H54 (cell line): ENCODE measurements at places on chromosomes 4 and X.

DNA sequence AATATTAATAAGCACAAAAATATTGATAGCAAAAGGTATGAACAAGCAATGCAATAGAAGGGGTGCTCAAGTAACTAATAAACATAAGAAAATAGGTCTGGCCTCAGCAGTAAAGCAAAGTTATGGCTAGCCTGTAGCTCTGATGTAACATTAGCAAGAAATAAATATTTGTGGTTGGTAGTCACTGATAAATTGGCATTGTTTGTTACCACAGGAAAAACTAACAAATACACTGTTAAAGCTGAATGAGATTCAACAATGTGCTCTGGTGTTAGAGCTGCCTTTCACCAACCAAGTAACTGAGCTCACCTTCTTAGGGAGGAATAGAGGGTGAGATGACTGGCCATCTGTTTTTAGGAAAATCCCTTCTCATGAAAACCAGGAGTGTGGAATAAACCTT lies 71.4 kb downstream of the AREG start:
- no peak for DNase-seq

DNA sequence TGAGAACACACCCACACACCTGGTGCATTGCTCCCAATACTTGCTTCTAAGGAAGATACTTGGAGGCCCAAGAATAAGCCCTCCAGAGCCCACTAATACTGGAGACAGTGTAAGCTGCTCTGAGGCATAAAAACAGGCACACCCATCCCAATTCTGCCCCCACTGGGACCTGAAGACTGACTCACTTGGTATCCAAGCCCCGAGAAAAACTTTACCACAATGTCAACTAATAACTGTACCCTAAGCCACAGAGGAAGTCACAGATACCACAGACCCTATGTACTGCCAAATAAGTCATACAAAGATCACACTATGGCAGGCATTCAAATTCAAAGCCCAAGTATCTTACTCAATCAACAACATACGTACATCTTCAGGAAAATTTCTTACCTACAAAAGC lies 398.2 kb upstream of the SPANXN1 start:
- no peak for DNase-seq

- DNase-seq, result no peak
These were observed 77.7 kb downstream of the PDK3 start for GRCh38 chrX:24542756-24543155.

- no peak for DNase-seq
These were observed 5.1 kb downstream of the RNF128 start for GRCh38 chrX:106731590-106731989.

DNA sequence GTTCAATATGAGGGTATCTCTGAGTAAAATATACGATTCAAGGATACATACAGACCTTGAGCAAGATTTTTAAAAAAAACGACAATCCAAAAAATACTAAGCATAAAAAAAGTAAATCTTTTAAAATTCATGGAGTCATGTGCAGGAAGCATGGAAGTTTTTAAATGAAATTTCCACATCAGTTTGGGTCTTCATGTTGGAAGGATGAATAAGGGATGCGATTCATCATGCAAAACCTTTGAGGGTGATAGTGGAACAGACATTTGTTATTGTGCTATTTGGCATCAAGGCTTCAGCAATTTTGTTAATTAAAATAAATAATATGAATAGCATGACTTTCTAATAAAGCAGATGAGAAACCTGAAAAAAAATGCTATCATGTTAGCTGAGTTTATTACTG lies 815.0 kb upstream of the PCDH10 start:
- DNase-seq, result no peak

DNA sequence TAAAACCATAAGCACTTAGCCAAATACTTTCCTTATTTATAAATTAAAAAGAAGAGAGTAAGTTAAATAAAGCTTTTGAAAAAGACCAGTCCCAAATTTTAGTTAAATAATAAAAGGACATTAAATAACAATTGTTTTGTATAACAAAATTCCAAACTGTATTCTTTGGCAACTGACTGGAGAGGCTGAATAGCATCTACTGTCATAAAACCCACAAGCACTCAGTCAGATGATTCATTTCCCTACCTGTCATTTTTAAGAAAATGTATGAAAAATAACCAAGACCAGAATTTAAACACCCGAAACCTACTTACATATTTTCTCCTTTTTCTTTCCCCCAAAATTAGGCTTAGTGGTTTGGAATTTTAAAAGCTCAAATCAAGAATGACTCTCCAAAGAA lies 32.5 kb upstream of the SMIM10L2A start:
- no peak for DNase-seq

GRCh38 chr4:99447513-99447912 lies 12.4 kb upstream of the ADH7 start:
- no peak for DNase-seq

DNA sequence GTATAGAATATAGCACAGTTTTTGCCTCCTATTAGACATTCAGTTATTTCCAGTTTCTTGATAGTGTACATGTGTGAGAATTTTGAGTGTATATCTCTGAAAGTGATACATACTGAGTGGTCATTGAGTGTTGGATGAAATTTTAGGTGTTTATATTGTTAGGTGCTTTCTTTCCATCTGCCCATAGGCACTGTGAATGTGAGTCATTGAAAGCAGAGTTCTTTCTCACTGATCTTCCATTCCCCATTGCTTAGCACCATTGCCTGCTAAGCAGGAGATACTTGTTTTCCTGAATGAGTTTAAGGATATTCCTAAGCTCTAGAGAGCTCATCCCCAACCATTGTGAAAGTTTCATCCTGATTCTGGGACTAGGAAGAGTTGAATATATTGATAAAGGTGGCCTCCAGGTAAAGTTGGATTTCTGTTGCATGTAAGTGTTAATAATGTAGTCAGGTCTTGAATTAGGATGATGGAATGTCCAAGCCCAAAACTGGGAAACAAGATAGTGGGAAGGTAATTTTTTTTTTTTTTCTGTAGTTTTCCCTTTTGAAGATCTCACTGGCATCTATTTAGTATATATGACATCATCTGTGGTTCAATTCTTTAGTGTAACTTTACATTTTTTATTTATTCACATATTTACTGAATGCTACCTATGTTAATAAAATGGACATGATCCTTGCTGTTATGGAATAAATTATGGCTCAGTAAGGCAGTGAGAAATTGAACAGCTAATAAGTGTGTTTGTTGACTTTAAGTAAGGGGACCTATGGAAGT lies 22.1 kb downstream of the UBE2K start:
- no peak for DNase-seq

GRCh38 chrX:24782011-24782410 lies 88.3 kb downstream of the POLA1 start:
- DNase-seq, result no peak

- DNase-seq, result no peak
These were observed 17.7 kb downstream of the RGS12 start for GRCh38 chr4:3310301-3311094.

DNA sequence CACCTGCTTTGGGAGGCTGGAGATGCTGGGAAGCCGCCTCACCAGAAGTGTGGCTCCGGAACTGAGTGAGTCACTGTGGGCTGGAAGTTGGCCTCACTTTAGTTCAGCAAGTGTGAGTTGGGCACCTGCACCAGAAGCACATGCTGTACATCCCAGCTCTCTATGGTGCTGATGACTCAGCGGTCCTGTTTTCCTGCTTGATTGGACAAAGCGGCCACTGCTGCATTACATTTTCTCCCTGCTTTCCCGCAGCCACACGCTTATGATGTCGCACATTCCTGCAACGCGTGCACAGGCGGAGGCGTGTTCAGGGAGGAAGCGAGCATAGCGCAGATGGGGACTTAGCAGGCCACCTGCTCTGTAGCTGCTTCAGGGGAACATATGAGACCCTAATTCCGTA lies 26.7 kb upstream of the CLDN34 start:
- DNase-seq, result peak; percentile 52

DNA sequence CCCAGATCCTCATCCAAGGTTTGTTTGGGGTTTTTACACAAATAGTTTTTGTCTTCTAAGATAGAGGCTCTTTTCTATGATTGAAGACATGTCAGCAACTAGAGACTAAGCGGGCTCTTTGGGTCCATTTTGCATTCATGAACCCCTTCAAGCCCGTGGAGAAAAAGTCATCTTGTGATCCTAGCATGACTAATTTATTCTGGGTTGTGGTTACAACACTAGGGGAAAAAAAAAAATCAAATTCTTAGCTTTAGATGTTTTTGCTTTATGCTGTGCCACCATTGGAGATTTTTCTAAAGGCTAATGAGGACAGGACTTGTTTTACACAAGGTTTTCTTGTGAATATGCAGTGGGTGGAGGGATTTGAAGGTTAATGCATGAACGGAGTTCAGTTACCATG lies 440.0 kb downstream of the PCDH7 start:
- no peak for DNase-seq

- DNase-seq, result no peak
These were observed 141.4 kb downstream of the KLHL8 start for GRCh38 chr4:87078987-87079486.

DNA sequence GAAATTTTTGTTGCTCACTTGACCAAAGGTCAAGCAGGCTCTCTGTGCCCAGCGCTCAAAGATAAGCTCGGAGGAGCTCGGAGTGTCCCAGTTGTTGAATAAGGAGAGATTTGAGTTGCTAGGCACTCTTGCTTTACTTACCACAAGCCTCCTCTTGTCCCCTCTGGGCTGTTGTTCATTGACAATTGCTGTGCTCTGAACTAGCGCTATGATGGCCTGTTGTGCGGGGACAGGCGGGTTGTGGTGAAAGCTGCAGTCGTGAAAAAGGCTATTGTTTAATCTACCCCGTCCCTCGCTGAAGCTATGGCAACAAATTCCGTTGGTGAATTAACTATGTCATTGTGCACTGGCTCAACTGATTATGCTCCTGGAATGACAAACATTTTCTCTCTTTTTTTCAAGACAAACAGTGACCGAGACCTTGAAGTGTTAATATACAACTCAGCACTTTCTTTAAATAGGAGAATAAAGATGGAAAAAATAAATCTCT lies 21.0 kb upstream of the POLA1 start:
- no peak for DNase-seq

GRCh38 chr4:92447255-92447905 lies 143.6 kb downstream of the GRID2 start:
- DNase-seq, result no peak

GRCh38 chr4:127071443-127071842 lies 561.3 kb upstream of the INTU start:
- no peak for DNase-seq

- DNase-seq, result no peak
These were observed at the start of gene PDE6B for GRCh38 chr4:624705-625590. TSS of gene PDE6B (plus strand) at chr4:625573. CDS start at chr4:625627, 54 bp downstream.

GRCh38 chr4:2822461-2823300 lies 21.0 kb upstream of the ADD1 start:
- no peak for DNase-seq

DNA sequence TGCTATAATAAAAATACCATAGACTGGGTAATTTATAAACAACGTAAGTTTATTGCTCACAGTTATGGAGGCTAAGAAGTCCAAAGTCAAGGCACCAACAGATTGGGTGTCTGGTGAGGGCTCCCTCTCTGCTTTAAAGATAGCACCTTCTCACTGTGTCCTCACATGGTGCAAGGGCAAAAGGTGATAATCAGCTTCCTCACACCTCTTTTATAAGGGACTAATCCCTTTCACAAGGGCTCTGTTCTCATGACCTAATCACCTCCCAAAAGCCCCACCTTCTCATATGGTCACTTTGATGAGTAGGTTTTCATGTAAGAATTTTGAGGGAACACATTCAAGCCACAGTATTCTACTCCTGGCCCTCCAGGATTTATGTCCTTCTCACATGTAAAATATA lies 641.7 kb upstream of the ATOH1 start:
- DNase-seq, result no peak

GRCh38 chr4:128551280-128551679 lies 258.2 kb upstream of the JADE1 start:
- no peak for DNase-seq

GRCh38 chr4:7788694-7789425 lies 150.8 kb downstream of the AFAP1 start:
- no peak for DNase-seq

- no peak for DNase-seq
These were observed 174.7 kb upstream of the GPRIN3 start for GRCh38 chr4:89482251-89482650.

GRCh38 chr4:61277785-61278760 lies 77.9 kb downstream of the ADGRL3 start:
- DNase-seq, result no peak

GRCh38 chr4:168864821-168865541 lies 145.1 kb downstream of the CBR4 start:
- DNase-seq, result no peak

DNA sequence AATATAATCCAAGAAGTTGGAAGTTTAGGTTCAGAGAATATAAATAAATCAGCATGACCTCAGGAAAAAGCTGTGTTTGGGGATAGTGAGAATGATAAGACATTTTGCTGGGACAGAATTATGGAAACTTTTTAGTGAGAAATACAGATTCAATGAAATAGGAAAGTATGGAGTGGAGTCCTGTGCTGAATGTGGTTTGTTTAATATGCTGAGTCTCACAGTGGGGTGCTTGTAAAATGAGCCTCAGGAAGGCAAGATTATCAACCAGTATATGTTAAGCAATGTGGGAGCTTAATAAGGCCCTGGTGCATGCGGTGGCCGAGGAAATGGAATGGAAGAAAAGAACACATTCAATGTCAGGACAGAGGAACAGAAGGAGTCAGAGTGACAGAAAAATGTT lies 1554.7 kb upstream of the TENM3 start:
- DNase-seq, result no peak

DNA sequence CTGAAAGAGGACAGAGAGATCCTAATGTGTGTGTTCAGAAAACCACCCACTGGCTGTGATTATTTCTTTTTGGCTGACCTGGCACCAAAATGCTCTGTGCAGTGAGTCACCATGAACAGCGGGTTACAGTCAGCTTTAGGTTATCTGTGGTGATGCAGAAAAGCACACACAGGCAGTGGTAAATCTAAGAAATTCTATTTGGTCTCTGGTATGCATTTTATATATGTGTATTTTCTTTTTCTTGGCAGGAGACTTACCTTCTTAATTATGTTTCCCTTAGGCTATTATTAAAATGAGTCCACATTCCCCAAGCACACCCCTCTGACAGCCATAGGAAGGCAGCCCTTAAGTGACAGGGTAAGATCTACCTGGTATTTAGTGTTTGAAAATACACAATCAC lies 79.1 kb upstream of the TFDP3 start:
- peak; percentile 25 for DNase-seq

DNA sequence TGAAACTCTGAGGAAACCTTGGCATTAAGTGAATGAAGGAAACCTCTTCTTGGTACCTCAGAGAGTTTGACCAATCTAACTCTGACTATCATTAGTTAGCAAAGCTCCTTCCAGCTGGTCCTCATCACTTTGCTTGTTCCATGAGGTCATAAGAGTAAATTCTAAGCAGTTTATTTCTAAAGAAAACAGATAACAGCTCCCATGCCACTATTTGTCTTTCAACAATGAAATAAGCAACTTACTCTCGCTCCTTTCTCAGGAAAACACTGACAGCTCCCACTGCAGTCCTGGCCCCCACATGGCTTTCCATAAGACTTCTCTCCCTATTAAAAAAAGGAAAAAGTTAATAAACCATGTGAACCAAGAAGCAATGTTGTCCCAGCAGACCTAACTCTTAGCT lies 127.7 kb downstream of the COL4A6 start:
- no peak for DNase-seq
